Activated naive CD4-positive, alpha-beta T cell treated with Interleukin-2 at 50 U/mL for 16 hours (primary cell): ENCODE measurements at places on chromosomes 12 and 14.

DNA sequence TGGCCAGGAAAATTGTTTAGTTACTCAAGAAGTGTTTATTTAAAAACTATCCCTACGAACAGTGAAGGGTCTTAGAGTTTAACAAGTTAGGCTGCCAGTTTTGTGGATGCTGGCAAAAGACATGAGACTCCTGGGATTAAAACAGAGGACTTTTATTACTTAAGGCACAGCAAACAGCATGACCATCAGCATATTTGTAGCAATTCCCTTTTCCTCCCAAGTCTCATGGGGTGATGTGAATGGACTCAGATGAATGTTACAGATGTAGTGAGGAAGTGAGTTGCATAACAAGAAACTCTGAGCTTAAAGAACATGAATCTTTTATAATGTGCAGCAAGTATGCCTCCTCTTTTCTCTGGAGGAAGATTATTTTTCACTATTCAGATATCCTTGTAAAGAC, 695.8 kb downstream of the RPS29 start:
- no peak for DNase-seq

DNA sequence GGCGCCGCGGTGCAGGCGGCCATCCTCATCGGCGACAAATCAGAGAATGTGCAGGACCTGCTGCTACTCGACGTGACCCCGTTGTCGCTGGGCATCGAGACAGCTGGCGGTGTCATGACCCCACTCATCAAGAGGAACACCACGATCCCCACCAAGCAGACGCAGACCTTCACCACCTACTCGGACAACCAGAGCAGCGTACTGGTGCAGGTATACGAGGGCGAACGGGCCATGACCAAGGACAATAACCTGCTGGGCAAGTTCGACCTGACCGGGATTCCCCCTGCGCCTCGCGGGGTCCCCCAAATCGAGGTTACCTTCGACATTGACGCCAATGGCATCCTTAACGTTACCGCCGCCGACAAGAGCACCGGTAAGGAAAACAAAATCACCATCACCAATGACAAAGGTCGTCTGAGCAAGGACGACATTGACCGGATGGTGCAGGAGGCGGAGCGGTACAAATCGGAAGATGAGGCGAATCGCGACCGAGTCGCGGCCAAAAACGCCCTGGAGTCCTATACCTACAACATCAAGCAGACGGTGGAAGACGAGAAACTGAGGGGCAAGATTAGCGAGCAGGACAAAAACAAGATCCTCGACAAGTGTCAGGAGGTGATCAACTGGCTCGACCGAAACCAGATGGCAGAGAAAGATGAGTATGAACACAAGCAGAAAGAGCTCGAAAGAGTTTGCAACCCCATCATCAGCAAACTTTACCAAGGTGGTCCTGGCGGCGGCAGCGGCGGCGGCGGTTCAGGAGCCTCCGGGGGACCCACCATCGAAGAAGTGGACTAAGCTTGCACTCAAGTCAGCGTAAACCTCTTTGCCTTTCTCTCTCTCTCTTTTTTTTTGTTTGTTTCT, 1.7 kb downstream of the HSPA2 start:
- DNase-seq: peak; percentile 7

DNA sequence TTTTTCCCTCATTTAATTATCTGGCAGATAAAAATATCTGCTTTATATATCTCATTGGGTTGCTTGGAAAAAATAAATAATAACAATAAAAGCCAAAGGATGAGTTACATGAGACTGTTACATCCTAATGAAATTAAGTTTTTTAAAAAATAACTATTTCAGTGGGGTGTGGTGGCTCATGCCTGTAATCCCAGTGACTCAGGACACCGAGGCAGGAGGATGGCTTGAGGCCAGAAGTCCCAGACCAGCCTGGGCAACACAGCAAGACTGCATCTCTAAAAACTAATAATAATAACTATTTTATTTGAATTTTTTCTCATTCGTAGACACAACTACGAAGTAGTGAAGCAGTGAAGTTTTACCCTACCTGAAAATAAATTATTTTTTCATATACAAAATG, 103.3 kb downstream of the BCAT1 start:
- DNase-seq: no peak

GRCh38 chr12:44654646-44655639, 221.2 kb downstream of the NELL2 start:
- DNase-seq: no peak

- no peak for DNase-seq
Measured at GRCh38 chr12:66111605-66112004, 18.9 kb downstream of the LLPH start.

DNA sequence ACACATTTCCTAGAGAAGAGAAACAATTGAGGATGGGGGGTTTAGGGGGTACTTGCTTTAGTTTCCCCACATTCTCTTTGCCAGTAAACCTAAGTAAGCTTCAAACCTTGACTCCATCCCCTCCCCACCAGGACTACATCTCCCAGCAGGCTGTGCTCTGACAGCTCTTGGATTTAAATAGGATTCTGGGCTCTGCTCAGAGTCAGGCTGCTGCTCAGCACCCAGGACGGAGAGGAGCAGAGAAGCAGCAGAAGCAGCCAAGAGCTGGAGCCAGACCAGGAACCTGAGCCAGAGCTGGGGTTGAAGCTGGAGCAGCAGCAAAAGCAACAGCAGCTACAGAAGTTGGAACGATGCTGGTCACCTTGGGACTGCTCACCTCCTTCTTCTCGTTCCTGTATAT, 20.6 kb downstream of the RDH12 start:
- no peak for DNase-seq

- no peak for DNase-seq
Measured at GRCh38 chr14:58752289-58752688, 114.5 kb downstream of the DACT1 start.

DNA sequence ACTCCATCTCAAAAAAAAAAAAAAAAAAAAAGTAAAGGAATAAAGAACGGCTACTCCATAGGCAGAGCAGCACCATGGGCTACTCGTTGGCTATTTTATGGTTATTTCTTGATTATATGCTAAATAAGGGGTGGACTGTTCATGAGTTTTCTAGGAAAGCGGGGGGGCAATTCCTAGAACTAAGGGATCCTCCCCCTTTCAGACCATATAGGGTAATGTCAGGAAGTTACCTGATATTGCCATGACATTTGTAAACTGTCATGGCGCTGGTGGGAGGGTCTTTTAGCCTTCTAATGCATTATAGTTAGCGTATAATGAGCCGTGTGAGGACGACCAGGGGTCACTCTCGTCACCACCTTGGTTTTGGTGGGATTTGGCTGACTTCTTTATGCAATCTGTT, 142.3 kb downstream of the GLT1D1 start:
- DNase-seq: no peak

GRCh38 chr12:100688451-100688864, 106.1 kb upstream of the ANO4 start:
- DNase-seq: no peak

GRCh38 chr12:44812062-44812461, 64.1 kb downstream of the NELL2 start:
- peak; percentile 13 for DNase-seq

DNA sequence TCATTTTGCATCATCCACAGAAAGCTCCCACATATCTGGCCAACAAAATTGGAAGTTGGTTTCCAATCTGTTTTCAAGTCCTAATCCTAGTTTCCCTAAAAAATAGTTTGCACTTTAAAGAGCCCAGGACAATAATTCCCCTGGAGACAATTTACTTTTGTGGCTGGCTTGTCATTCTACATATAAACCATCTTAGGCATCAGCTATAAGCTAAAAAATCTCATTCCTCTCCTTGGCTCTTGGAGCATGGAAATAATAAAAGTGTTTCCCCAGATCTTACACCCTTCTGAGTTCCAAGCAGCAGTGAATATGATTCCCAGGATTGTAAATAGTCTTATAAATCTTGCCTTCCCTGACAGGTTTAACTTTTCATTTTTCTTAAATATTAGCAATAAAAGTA, 89.1 kb upstream of the NUDT4 start:
- no peak for DNase-seq

GRCh38 chr14:105581551-105582341, 55.4 kb downstream of the TMEM121 start:
- DNase-seq: no peak

GRCh38 chr12:76180401-76181277, 96.2 kb upstream of the NAP1L1 start:
- no peak for DNase-seq

DNA sequence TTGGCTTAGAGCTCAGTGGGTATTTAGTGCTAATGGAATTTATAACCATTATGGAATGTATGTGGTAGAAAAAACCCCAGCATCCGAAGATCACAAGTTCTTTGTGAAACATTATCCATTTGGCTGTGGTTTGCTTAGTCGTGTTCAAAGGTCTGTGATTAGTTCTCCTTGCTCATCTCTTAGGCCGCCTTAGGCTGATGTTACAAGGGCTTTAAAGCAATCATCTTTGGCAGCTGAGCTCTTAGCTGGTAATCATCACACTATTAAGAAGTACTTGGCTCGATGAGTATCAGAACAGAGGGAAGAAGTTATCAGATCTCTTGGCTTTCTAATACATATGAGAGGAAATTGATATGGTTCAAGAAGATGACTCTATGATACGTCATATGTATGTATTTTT, 124.1 kb upstream of the E2F7 start:
- no peak for DNase-seq

- peak; percentile 78 for DNase-seq
Measured at GRCh38 chr12:123075646-123076171, 75.2 kb downstream of the PITPNM2 start.

GRCh38 chr12:103768467-103769123, 72.4 kb downstream of the NT5DC3 start:
- no peak for DNase-seq

GRCh38 chr14:101980251-101980650, 15.9 kb downstream of the DYNC1H1 start:
- DNase-seq: no peak

DNA sequence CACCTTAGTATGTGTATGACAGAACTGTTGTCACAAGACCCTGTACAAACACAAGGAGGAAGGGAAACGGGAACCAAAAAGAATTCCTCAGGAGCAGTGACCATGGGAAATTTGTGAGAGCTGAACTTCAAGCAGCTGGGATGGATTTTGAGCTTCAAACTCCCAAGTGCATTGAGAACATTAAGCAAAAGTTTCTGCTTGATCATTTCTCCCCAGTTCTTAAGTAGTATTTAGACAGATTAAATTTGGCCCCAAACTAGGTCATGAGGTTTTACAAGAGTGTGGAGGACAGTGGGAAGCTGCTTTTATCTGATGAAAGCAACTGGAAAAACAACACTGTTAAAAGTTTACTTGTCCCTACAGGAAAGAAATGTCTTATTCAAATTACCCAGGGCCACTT, 206.0 kb upstream of the DCN start:
- DNase-seq: no peak

DNA sequence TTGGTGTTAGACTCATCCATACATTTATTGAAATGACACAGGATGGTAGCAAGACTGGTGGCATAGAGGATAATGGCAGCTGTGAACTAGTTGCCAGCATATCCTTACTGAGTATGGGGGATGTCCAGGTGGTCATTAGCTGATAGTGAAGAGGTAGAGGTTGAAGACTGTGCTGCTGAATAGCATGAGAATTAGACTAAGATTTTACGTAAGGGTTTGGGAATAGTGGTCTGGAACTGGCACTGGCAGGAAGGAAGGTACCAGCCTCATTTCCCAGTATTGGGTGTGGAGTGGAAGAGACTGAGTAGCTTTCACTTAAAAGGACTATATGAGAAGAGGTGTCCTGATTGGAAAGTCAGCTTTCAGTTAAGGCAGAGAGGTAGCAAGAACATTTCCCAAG, 6.5 kb downstream of the ERC1 start:
- no peak for DNase-seq

DNA sequence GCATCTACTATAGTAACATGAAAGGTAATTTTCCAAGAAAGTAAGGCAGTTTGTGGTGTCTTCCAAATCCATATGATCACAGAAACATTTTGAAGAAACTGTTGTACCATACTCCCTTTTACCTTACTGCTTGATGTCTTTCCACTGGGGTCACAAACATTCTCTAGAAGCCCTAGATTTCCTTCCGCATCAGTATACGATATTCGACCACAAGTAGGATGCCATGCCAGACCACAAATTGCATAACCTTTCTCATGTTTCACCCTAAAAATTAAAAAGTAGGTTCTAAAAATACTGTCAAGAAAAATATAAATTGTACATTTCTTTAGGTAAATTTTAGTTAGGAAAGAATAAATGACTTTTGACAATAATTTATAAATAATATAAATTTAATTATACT, 26.5 kb downstream of the WDHD1 start:
- no peak for DNase-seq

GRCh38 chr12:43957732-43958372, 122.0 kb downstream of the TMEM117 start:
- peak; percentile 3 for DNase-seq

DNA sequence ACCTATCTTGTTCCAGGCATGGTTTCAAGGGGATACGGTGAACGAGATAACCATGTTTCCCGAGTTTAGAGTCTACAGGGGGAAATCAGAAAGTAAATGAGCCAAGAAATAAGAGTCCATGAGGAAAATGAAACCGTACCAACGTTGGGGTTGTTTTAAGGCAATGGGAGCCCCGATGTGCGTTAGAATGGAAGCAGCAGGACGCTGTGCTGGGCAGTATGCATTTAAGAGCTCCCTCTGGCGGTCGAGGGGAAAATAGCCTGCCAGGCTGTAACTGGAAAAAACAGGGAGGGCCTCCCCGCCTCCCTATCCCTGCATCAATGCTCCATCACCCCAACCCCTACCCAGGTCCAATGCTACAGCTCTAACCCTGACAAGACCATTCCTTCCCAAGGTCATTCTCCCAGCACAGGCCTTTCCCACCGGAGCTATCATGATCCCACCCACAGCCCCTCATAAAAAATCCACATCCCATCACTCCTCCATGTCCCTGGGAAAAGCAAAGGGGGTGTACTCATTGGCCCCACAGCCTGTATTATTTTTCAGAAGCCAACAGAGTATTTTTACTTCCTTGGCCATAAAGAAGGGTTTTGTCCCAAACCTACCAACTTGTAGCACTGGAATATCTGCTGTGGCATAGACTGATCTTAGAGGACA, 226.3 kb upstream of the NOS1 start:
- peak; percentile 23 for DNase-seq

DNA sequence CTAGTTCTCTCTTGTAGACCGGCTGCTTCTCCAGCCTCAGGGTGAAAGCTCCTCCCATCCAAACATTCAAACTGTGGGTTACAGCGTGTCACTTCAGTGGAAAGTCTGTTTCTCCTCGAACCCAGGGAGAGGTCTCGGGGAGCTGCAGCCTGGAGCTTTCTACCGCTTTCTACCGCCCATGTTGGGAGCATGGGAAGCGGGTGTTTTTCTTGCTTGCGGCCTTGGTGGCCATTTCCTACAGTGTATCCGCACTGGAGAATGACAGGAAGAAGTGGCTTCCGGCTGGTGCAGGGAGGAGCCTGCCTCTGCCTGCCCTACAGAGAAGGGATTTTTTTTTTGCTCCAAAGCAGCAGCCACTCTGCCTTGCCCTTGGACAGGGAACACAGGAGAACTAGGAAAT, 21.2 kb downstream of the ZFP36L1 start:
- DNase-seq: no peak

DNA sequence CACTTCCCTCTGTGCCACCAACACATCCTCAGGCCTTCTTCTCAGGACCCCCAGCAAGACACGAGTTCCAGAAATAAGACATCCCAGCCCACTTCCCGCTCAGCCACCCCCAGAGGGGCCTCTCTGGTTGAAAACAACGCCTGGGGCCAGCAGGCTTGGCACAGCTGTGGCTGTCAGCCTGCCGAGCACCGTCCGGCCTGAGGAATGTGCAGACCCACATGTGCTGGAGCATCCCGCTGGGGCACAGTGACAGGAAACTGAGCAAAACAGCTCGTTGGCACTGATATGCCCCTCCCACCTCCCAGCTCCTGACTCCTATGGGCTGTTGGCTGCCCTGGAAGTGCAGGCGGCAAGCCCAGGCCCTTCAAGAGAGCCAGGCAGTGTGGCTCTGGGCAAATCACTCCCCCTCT, 1.4 kb downstream of the SYNE3 start:
- DNase-seq: no peak

GRCh38 chr12:54719691-54720090, 71.5 kb upstream of the DCD start:
- DNase-seq: no peak
